ENCODE measurements at places on chromosomes 7 and 10.

GRCh38 chr10:77586719-77587415, 50.7 kb downstream of the KCNMA1 start:
- no peak for DNase-seq

- DNase-seq = no peak
Measured at GRCh38 chr10:110851020-110851612, 20.6 kb upstream of the PDCD4 start.

DNA sequence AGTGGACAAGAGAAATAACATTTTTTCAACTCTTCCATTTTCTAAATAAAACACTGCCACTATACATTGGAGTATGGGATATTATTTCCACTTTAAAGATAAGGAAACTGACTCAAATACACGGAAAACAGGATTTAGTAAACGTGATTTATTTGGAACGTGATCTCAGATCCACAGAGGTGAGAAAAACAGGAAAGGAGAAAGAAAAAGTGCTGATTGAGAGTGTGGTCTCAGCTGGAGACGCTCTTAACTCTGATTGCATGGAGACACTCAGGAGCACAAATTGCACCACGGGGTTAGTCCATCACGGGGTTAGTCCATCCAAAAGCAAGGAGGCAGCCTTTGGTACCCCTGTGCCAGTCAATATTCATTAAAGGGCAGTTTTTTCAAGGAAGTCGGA, 142.5 kb downstream of the GNAT3 start:
- no peak for DNase-seq

DNA sequence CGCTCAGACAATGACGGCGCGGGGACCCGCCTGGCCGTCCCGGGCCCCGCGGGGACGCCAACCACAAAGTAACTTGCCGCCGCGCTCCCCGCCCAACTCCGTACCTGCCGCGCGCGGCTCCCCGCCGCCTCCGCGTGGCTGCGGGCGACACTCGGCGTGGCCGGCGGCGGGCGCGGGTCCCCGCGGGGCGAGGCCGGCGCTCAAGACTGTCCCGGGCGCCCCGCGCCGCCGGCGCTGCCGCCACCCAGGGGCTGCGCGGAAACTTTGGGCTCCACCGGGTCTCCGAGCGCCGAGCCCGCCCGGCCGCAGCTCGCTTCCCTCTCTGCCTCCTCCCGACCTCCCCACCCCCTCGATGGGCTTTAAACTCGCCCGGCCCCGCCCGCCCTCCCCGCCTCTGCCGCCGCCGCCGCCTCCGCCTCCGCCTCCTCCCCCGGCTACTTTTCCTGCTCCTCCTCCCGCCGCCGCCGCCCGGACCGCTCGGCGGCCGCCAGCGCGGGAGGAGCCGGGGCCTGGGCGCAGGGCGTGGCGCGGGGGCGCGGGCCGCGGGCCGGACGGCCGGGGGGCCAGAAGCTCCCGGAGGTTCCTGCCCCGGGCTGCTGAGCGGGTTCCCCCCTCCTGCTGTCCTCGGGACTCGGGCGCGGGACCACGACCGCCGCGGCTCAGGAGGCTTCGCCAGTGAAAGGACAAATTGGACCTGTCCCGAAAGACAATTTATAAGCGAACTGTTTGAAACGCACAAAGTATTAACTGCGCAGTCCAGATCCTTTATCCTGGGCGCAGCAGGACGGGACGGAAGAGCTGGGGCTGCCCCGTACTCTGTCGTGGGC, 10.6 kb upstream of the GRB10 start:
- no peak for DNase-seq

DNA sequence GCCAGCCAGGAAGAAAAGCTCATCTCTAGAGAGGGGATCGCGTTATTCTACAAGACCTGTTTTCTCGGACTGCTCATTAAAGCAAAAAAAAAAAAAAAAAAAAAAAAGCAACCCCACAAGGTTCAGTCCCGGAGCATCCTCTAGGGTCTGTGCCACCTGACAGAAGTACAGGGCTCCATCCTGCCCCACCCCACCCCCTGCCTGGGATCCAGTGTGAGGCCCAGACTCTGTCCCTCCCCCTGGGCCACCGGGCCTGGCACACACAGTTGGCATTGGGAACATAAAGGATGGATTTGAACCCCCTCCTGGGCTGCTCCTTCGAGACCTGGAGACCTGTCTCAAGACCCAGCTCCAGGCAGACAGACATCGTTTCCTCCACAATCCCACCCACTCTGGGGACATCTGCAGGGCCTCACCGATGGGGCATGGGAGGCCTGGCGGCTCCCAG, 688 bp downstream of the ORAI2 start:
- DNase-seq = no peak

GRCh38 chr10:89515031-89515841, 20.2 kb downstream of the SLC16A12 start:
- DNase-seq = no peak

- no peak for DNase-seq
Measured at GRCh38 chr7:43825391-43825808, 43.9 kb downstream of the MRPS24 start.

DNA sequence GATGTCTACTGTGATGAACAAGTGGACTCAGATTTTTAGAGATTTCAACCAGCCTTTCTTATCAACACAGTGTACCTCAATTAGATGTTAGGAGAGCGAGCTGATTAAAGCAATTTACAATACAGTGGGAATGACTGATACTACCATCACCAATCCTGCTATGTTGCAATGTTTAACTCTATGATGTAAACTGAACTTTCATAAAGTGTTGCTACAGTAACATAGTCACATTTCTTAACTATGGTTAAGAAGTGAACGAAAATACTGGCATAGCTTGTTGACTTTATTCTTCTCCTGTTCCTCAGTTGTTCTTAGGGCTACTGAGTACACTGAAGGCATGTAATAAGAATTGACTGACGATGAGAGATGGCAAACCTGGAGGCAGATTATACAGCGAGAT, 139.8 kb downstream of the MYOF start:
- no peak for DNase-seq

GRCh38 chr7:17690030-17690429, 250.3 kb downstream of the SNX13 start:
- no peak for DNase-seq

- DNase-seq = no peak
Measured at GRCh38 chr10:87059401-87059800, 35.2 kb downstream of the GLUD1 start.

GRCh38 chr10:13316635-13317311, 16.9 kb upstream of the PHYH start:
- no peak for DNase-seq

GRCh38 chr7:12434012-12434642, 30.5 kb upstream of the VWDE start:
- no peak for DNase-seq

- DNase-seq = no peak
Measured at GRCh38 chr7:50431722-50432305, 18.3 kb downstream of the FIGNL1 start.

DNA sequence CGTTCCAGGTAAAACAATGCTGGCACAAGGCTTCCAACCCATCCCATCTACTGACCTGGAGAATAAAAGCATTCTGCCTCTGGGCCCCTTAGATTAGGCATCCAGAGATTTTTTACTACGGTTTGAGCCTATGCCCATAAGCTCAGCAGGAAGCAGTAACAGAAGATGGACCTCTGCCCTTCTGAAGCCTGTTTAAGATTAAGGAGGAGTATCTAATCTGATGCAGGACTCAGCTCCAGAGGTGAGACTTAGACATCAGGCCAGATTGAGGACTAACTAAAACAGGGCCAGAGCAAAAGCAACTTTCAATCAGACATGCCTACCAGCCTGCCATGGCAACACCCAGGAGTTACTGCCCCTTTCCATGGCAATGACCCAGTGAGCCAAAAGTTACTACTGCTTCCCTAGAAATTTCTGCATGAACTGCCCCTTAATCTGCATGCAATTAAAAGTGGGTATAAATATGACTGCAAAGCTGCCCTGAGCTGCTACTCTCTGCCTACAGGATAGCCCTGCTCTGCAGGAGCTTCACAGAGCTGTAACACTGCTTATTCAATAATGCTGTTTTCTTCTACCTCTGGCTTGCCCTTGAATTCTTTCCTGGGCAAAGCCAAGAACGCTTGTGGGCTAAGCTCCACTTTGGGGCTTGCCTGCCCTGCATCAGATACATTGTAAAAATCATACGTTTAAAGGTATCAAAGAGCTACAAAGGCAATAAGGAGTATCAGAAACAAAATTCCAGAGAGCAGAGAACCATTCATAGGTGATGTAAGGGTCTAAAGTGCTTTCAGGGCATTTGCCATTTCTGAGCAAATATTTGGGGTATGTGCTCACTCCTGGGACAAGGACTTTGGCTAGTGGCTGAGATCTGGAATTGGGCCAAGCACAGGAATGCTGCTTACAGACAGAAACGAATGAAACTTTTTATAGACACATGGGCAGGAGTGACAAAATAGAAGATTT, 25.0 kb upstream of the CNNM1 start:
- no peak for DNase-seq

DNA sequence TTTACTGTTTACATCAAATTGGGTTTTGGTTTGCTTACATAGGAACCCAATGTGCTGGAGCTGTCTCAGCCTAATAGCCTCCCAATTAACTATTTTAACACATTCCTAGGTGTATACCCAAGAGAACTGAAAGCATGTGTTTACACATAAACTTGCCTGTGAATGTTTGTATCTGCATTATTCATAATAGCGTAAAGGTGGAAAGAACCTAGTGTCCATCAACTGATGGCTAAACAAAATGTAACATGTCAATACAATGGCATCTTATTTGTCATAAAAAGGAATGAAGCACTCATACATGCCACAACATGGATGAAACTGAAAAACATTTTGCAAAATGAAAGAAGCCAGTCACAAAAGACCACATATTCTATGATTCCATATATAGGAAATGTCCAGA, 160.6 kb upstream of the EEPD1 start:
- no peak for DNase-seq

- DNase-seq = no peak
Measured at GRCh38 chr7:45682358-45682735, 108.2 kb downstream of the ADCY1 start.

DNA sequence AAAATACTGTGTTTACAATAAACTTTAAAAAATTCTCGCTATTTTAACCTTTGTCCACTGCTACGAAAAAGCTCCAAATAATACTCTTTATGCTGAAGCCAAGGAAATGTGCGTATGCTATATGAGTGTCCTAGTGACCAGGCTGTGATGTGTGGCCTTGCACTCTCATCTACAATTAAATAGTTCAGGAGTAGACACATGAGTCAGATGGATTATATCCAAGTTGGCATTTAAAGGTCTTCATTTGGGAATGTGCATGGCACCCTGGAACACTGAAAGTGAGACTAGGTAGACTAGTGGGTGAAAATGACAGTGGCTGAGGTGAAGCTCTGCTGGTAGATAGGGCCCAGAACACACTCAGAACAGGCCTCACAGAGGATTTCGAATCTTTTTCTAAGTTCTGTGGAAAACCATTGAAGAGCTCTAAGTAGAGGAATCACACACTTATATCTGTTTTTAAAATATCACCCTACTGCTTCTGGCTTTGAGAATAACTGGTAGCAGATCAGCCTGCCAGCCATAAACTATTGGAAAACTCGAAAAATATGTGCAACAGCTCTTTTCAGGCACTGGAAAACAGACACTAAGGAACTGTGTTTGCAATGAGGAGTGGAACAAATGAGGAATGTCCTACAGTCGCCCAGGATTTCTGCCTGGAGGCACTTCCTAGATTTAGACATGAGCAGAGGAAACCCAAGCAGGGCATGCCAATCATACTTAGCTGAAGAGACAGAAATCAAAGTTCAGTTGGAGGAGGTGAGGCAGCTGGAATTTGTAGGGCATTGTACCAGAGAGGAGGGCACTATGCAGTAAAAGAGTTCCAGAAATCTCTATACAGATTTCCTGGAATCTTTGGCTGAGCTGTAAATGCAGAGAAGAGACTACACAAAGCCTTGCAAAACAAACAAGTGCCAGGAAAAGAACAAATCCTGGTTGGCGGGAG, 603.8 kb upstream of the LRRTM3 start:
- DNase-seq = no peak

DNA sequence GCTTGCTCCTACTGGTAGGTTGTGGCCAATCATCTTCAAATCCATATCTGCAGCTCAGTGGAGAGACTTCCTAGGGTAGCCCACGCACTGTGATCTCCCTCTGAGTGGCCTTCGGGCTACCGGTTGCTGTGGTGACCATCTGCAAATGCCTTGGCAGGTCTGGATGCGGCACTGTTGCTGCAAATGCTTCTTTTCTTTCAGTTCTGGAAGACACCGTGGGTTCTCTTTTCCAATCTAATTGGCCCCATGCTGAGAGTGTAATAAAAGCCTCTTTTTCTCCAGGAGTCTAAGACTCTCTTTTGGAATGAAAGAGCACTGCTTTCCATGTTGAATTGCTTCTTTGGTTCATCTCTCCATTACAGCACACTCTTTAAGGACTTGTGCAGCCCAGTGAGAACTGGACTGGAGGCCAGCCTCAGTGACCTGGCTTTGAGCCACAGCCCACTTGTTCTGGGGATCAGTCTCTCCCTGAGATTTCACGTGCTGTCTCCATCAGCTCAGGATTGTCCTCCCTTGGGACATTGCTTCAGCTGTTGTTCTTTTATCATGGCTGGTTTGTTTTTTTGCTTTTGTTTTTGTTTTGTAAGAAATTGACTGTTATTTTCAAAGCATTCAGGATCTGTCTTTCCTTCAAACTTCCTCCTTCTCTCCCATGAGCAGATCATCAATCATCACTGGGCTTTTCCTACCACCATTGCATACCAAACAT, 286.6 kb downstream of the BMPER start:
- DNase-seq = no peak

GRCh38 chr10:102713539-102713813, 721 bp downstream of the ARL3 start:
- DNase-seq = peak; percentile 22

DNA sequence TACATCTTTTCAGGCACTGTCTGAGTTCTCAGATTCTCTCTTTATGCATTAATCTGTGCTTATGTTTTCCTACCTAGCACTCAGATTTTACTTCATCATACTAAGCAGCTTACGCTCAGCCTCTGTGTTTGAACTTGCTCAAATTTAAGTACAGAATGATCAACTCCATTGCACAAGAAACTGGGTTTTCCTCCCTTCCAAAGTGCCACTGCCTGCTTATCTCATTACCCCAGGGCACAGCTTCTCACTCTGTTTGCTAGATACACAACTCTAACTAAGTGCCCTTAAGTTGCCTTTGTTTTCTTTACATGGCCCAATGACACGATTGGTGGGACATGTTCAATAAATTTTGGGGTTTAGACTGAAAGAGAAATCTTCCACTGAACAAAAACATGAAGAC, 267.7 kb downstream of the GFRA1 start:
- DNase-seq = no peak

Measured in stimulated activated CD4-positive, alpha-beta T cell treated with anti-CD3 and anti-CD28 coated beads, TNF-alpha, amount 100 ng/mL, for 4 hours (primary cell).